Right forelimb (tissue), 1 donor: ENCODE measurements at places on chromosomes 16 and 17.
A peak's percentile ranks its signal among the peaks of the same experiment; 100 is the strongest.

DNA sequence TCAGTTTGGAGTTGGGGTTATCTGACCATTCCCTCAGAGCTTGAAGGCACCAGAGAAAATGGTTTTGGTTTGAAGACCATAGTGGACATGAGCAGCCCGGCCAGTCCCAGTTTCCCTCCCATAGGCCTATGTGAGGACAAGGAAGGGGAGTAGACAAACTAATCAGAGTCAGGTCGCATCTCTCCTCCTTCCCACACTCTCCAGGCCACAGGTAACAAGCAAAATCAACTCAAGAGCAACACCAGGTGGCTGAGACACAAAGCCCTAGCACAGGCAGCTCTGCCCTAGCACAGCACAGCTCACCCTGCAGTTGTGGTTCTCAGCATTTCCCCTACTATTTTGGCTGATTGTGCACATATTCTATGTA is 7.2 kb downstream of the SUPT4H1 start:
- DNase-seq, result no peak

- DNase-seq, result peak; percentile 78
These were observed 651.8 kb downstream of the CDH11 start for GRCh38 chr16:64469906-64470702.

GRCh38 chr17:74210191-74211140 is 2.9 kb upstream of the TTYH2 start:
- peak; percentile 84 for DNase-seq

GRCh38 chr16:1272453-1273198 is 16.8 kb downstream of the TPSD1 start:
- no peak for DNase-seq

- DNase-seq, result no peak
These were observed 11.3 kb upstream of the CYB5B start for GRCh38 chr16:69413045-69413664.

DNA sequence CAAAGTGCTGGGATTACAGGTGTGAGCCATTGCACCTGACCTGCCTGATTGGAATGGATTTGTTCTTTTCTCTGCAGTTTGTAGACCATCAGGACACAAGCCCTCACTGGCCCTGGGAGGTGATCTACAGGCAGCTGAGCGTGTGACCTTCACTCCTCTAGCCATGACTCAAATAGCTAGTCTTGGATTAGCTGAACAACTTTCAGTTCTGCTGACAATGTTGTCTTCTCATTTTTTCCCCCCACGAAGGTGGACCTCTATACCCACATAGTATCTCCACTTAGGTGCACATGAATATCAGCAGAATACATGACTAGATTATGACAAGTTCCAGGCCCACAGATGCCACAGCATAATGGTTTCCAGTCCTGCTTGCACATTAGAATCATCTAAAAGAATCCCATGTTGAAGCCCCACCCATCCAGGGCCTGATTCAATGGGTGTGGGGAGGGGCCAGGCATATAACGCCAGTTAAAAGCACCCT is 36.8 kb downstream of the HS3ST3B1 start:
- DNase-seq, result no peak

DNA sequence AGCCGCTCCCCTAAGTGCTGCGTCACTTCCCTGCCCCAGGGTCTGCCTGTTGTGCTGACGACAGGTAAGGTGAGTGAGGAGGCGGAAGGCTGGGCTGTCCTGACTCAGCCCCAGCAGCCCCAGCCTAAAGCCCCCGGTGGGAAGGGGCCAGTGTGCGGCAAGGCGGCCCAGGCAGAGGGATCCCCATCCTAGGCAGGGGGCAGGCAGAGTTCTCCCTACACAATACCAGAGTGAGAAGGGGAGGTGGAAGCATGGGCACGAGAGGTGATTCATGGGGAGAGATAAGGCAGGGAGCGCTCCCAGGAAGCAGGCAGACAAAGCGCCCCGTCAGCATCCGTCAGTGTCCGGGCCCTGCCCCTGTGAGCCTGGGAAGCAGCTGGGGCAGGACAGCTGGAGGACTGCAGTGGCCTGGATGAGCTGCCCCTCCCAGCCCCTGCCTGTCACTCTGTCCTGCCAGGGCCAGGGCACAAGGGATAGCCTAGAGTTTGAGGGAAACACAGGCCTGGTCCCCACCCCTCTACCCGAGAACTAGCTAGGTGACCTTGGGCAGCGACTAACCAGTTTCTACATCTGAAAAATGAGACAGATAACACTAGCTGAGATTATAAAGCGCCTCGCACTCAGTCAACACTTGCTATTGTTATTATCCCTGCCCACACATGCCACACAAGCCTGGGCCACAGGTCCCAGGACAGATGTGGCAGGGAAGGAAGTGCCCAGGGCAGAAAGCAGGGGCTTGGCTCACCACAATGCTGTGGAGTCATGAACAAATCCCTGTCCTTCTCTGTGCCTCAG is 3.8 kb downstream of the FAM83G start:
- DNase-seq, result no peak

- no peak for DNase-seq
These were observed 26.9 kb upstream of the XYLT1 start for GRCh38 chr16:17497648-17498047.

- DNase-seq, result no peak
These were observed 42.1 kb upstream of the DNAH17 start for GRCh38 chr17:78619334-78619733.

GRCh38 chr17:74555427-74555940 is 9.6 kb upstream of the CD300C start:
- DNase-seq, result no peak

GRCh38 chr17:17648762-17649161 is 32.5 kb upstream of the RAI1 start:
- peak; percentile 22 for DNase-seq

- DNase-seq, result no peak
These were observed 40.0 kb upstream of the ABCA10 start for GRCh38 chr17:69268543-69269014.

- DNase-seq, result no peak
These were observed 21.9 kb upstream of the DLX4 start for GRCh38 chr17:49946964-49947584.

DNA sequence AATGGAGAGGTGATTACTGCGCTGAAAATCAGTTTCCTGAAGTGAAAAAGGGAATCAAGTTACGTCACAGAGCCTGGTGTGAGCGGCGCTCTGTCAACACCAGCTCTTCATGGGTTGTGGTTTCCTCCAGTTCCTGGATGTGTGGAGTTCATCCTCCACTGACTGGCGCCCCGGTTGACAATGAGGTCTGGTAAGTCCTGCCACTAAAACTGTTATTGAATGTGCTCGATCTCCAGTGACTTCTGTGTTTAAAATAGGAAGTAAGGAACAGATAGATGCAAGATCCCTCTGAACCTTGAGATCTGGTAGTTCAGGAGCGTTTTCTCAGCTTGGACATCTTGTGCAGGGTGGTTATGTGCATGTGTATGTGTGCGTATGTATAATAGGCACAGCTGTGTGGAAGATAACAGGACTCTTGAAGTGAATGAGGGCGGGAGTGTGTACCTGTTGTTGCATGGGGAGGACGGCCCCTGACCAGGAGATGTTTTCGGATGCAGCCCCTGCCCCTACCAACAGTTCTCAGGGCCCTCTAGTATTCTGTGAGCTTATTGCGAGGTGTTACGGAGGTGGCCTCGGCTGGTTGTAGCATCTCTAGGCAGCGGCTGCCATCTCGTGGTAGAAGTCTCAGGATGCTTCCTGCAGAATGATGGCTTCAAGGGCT is 22.0 kb upstream of the GOT2 start:
- DNase-seq, result peak; percentile 79

GRCh38 chr16:85716022-85716679 is 27.4 kb upstream of the GINS2 start:
- DNase-seq, result no peak

DNA sequence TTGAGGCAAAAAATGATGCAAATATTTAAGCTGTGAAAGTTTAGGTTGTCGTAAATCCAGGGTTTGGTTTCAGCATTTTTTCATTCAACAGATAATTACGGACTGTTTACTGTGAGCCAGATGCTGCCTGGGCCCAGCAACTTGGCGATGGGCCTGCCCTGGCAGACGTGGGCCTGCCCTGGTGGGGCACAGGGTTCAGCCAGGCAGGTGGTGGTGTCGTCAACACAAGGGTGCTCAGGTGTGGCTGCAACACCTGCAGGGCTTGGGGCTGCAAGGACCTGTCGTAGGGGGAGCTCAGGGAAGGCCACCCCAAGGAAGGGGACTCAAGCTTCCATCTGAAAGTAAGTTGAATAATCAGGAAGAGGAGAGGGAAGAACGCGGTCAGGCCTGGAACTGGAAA is 15.1 kb downstream of the ZC3H18 start:
- no peak for DNase-seq

DNA sequence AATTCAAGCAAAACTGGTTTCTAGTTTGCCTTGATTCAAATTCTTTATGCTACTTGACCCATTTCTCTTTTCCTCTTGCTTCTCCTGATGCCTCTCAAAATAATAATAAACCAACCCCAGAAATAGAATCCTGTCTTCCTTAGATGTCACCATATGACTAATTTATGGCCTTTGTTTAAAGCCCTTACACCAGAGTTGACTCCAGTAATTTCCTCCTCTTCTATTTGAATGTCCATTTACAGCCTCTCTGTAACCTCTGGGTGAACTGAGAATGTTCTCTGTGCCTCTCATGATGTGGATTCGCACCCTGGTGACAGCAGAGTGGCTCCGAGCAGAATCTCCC is 31.5 kb downstream of the ZFHX3 start:
- DNase-seq, result no peak

DNA sequence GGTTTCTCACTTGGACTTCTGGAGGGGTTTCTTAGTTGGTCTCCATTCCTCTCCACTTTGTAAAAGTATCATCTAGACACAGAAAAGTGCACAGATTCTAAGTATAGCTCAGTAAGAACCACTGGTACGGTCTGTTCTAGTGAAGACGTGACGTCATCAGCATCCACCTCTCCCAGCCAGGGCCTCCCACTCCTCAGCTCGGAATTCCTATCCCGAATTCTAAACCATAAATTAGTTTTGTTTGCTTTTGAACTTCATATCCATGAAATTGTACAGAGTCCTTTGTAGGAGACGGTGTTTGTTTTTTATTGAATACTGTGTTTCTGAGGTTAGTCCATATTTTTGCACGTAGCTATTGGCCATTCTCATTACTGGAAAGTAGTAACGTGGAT is 25.5 kb downstream of the FOXK2 start:
- no peak for DNase-seq

DNA sequence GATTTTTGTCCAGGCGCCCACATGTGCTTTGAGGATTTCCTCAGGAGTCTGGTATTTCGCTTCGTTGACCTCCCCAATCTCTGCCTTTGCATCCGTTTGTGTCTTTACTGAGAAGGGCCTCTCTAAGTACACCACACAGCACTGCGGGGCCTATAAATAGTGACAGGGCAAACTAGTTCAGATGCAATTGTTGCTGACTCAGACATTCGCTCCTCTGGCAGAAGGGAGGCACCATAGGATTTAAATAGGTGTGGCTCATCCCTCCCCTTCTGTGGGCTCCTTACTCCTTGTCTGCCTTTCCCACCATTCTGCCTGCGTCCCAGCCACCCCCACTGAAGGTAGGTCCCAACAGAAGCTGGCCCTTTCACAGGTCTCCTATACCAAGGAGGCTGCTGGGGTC is 192.3 kb downstream of the SHISA9 start:
- DNase-seq, result no peak

- no peak for DNase-seq
These were observed 4.9 kb downstream of the CHD9 start for GRCh38 chr16:53059672-53060071.

GRCh38 chr17:63918305-63918704 is 334 bp downstream of the GH1 start:
- no peak for DNase-seq
